ENCODE measurements at places on chromosomes 12 and 14. TPM values are rescaled to one million over a fixed set of nuclear protein-coding genes. Genes with fewer than 3 reads are reported as not detected.

DNA sequence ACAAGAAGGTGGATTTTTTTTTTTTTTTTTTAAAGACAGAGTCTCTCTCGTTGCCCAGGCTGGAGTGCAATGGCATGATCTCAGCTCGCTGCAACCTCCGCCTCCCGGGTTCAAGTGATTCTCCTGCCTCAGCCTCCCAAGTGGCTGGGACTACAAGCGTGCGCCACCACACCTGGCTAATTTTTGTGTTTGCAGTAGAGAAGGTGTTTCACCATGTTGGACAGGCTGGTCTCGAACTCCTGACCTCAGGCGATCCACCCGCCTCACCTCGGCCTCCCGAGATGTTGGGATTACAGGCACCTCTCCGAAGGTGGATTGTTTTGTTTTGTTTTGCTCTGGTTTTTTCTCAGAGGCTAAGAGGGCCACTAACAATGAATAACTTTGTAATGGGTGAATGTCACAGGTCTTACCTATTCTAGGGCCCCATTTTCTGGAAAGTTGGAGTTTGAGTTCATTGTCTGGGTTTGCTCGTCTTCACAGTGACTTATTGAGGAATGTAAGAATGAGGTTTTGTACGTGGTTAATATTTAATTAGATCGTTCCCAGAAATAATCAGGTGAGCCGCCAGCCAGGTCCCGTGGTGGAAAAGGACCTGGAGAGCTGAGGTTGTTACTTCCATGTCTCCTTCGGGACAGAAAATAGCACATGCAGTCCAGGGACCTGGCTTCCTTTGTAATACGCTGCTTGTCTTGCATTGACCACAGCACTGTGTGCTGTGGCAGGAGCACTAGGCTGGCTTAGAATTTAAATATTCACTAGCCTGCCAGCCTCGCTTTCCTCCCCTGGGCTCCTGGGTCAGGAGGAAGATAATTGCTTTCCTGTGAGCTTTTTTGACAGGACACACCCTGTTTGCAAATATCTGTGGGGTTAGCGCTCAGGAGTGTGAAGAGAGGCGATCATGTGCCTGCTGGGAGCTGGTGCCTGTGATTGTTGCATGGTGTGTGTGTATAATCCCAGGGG is 2.3 kb downstream of the HIP1R start:
- no peak for DNase-seq

GRCh38 chr12:97944576-97944975 is 482.0 kb downstream of the RMST start:
- DNase-seq, result no peak

GRCh38 chr12:94290353-94290752 is 142.0 kb downstream of the PLXNC1 start:
- DNase-seq, result no peak

- no peak for DNase-seq
These were observed 198.6 kb downstream of the CCDC91 start for GRCh38 chr12:28388879-28389278.

DNA sequence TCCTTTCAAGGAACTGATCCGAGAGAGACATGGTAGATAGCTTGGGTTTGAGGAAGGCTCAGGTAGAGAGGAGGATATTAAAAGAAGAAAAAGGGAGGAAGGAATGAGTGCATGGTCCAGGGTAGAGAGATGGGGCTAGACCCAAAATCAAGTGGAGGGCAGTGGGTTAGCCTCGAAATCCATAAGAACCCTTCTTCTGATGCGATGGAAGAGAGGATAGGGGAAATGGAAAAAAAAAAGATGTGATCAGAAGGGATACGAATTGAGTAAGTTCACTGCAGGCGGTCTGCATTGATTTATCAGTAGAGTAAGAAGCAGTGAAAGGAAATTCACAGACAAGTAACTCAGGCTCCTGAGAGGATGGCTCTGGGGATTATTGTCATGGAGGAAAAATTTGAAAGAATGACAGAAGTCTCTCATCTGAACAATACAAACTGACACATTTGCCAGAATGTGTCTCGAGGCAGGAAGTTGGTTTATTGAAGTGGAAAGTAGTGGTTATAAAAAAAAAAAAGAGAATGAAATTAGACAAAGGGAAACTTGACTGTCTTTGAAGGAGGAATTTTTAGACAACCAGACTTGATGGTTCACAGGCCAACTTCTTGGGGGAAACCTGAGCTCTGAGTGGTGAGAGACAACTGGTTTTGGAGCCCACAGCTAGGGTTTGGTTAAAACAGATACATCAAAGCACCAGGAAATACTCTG is 10.2 kb downstream of the PPFIBP1 start:
- no peak for DNase-seq

GRCh38 chr12:34106172-34106571 is 83.9 kb downstream of the ALG10 start:
- DNase-seq, result no peak

DNA sequence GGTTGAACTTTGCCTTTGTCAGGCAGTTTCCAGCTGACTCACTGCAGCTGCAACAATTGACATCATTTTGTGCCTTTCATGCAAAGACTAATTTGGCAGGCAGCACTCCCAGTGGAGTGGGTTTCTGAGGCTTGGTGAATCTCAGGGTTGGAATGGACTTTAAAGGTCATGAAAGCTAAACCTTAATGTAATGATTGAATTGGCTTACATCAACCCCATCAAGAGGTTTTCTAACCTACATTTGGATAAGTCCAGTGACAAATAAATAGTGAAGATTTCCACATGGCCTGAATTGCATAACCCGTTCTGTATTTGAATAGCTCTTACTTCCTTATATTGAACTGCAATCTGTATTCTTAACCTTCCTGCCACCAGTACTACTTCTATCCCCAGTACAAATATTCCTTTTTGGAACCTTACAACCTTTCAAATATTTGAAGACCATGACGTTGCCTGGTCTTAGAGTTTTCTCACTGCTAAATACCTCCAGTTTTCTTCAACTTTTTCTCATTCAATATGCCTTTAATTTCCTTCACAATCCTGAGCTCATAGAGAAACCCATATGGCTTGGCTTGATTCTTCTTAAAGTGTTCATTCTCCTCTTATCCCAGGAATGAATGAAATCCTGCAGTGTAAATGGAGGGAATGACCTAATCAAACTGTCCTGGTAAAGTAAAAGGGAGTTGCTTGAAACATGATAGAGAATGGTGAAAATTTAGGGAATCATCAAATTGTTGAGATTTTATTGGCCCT is 168.1 kb upstream of the NOVA1 start:
- no peak for DNase-seq

GRCh38 chr12:49462083-49462744 is 76.6 kb upstream of the KCNH3 start:
- DNase-seq, result no peak

- DNase-seq, result no peak
These were observed 219.3 kb downstream of the RMST start for GRCh38 chr12:97681612-97682504.

DNA sequence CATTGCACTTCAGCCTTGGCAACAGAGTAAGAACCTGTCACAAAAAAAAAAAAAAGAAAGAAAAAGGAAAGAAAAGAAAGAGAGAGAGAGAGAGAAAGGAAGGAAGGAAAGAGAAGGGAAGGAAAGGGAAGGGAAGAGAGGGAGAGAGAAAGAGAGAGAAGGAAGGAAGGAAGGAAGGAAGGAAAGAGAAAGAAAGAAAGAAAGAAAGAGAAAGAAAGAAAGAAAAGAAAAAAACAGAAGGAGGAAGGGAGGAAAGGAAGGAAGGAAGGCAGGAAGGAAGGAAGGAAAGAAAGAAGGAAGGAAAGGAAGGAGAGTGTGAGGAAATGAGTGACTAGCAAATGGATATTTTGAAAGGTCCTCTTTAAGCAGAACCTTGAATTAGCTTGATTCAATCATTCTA is 13.3 kb upstream of the CMAS start:
- DNase-seq, result no peak

DNA sequence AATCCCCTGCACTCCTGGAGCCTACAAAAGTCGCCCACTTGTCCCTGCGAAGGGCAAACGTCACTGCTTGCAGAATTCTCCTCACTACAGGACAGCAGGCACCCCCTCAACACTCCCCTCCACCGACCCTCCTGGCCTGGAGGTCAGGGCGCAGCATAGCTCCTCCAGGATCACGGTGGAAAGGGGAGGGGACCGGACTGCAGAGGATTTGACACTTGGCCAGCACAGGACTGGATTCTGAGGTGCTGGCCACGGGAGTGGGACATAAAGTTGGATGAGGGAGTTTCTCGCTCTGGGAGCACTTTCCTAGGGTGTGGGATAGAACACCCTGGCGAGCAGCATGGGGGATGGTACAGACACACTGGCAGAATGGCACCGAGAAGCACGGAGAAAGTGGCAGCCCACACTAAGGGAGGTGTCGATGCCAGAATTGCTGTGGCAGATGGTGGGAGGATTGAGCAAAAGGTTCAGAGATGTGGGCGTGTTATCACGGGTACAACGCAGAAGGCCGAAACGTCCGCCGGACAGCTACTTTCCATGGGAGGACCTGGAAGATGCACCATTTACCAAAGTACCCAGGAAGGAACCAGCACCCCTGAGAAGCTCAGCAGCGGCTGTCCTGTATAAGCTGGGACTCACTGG is 51.4 kb upstream of the DIO3 start:
- no peak for DNase-seq

DNA sequence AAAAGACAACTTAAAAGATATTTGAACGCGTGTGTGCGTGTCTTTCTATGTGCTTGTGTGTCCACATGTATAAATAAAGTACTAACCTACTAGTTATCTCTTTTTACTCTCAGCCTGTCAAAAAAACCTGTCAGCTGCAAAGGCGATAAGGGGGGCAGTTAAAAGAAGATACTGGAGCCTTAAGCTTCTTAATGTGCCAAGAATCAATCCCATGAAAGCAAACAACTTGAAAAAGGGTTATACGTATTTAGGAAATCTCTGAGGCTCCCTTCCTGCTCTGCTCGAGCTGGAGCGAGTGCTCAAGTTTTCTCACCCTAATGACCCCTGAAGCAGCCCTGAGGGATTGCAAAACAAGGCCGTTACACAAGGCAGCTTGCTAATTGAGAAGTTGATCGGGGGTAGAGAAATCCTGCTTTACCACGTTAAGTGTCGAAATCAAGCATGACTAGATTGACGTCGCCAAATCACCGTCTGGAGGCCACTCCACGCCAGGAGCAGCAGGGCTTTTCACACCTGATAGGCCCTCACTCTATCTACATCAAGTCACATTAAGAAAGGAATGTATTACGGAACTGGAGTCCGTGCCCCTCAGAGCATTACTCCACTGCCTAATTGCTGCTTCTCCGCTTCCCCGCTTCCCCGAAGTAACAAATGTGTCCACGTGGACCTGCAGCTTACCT is 32.4 kb downstream of the LMO3 start:
- DNase-seq, result no peak

DNA sequence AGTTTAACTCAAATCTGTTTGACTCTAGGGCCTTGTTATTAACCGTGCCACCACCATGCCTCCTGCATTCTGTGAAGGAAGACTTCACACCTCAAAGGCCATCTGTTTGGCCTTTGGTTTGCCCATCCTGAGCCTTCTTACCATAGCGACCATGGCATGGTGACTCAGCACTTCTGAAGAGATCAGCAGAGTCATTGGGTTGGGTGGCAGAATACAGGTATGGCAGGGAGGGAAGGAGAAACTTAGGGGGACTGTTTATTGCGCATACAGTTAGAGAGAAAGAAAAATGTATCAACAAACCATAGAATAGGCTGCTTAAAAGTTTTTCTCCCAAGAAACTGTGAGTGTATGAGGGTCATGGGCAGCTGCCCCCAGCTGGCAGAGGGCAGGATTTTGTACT is 49.2 kb downstream of the DAD1 start:
- DNase-seq, result no peak

The SLC7A7 gene
- 12.6 TPM for total RNA-seq

The LACRT gene
- not detected for total RNA-seq

The ANKS1B gene
- 2.1 TPM for total RNA-seq

The VSX2 gene
- not detected for total RNA-seq
